Activated CD8-positive, alpha-beta memory T cell treated with anti-CD3 and anti-CD28 coated beads for 48 hours (primary cell): ENCODE measurements at places on chromosomes 4 and X.

DNA sequence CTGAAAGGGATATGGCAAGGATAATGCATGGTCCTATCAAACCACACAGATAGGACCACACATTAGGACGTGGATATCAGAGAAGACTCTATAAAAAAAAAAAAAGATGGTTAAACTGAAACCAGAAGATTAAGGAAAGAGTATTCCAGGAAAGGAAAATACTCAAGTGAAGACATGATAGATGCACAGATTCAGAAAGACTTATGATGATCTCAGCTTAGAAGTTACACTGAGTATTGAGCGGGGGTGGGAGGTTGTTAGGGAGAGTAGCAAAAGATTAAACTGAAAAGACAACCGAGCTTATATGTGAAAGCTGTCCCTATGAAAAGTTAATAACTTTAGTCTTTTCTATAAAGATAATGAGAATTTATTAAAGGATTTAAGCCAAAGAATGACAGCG is 211.0 kb upstream of the EMCN start:
- no peak for DNase-seq

GRCh38 chr4:155889031-155889793 is 14.3 kb upstream of the TDO2 start:
- DNase-seq, result no peak

- DNase-seq, result no peak
Observed at GRCh38 chrX:41923978-41924683, 777 bp upstream of the CASK start.

DNA sequence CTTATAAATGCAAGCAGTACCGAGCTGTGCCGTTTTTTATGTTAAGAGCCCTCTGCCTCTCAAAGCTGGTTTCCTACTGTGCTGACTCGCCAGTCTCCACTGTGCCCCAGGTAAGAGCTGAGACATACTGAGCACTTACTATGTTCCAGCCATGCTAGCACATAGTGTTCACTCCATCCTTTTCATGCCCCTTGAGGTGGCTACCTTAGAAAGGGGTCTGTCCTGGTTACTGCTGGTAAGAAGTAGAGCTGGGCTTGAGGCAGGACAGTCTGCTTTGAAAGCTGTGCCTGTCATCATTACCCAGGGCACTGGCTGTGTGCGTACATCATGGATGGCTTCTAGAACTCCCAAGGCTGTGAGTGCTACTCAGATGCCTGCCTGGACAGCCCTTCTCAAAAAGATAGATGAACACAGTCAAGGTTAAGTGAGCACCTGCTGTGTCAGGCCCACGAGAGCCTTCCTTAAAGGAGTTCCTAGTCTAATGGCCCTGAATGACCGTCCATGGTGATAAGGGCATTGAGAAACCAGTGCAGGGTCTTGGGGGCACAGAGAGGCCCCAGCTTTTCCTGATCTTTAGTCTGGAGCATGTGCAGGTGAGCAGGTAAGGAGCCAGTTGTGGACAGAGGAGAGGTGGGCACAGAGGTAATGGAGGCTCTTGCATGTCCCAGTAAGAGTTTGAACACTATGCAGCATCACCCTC is 1.6 kb downstream of the STK32B start:
- DNase-seq, result no peak

DNA sequence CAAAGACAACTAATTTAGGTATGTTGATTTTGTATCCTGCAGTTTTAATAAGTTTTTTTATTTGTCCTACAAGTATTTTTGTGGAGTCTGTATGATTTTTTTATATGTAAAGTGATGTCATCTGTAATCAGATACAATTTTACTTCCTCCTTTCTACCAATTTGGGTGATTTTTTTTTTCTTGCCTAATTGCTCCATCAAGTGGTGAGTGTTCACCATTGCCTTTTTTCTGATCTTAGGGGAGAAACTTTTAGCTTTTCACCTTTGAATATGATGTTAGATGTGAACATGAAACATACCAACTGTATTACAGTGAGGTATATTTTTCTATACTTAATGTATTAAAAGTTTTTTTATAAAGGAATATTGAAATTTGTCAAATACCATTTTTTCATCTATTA is 362.3 kb downstream of the PABPC4L start:
- no peak for DNase-seq

- DNase-seq, result no peak
Observed at GRCh38 chrX:39058724-39059123, 257.5 kb downstream of the MID1IP1 start.

GRCh38 chr4:55654131-55654530 is 18.0 kb upstream of the NMU start:
- DNase-seq, result no peak

GRCh38 chrX:6890544-6891261 is 256.8 kb upstream of the STS start:
- DNase-seq, result no peak

DNA sequence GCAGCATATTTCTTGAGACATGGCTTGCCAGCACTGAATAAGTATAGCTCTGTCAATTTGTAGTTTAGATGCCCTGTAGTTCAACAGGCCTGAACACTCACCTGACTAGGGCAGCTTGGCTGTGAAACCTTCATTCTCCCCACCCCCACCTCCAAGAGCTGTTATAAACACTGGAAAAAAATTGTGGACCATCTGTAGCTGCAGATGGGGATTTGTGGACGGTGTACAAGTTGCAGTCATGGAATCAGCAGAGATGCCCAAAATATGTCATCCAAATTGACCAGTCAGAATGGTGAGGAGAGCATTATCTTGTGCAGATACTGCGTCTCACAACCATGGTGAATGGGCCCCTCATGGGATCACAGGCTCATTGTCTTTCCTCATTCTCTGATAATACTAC is 76.2 kb upstream of the PAQR3 start:
- DNase-seq, result no peak

DNA sequence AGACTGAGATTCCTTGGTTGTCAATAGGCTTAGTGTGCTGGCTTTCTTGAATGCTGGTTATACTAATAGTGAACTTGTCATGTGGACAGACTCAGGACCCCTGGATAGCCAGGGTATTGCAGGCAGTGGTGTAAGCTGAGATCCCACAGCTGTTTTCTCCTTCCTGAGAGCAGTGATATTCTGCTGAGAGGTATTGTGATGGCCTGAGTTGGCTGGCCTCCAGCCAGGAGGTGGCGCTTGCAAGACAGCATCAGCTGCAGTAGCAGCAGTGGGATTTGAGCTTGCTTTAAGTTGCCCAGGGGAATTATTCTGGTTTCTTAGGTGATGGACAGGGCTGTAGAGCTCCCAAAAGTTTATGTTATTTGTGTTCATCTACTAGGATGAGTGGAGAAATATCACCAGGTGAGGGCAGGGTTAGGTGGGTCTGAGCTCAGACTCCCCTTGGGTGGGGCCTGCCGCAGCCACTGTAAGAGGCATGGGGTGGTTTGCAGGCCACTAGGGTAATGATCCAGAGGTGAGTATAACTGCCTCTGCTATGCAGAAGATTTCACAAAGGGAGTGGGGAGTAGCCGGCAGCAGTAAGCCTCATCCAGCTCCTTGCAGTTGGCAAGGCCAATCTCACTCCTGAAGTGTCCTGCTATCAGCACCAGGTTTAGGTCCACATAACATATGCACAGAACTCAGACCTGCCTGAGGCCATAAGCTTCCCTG is 66.2 kb downstream of the IL15 start:
- no peak for DNase-seq

GRCh38 chr4:166252487-166253402 is 379.7 kb downstream of the TLL1 start:
- no peak for DNase-seq

DNA sequence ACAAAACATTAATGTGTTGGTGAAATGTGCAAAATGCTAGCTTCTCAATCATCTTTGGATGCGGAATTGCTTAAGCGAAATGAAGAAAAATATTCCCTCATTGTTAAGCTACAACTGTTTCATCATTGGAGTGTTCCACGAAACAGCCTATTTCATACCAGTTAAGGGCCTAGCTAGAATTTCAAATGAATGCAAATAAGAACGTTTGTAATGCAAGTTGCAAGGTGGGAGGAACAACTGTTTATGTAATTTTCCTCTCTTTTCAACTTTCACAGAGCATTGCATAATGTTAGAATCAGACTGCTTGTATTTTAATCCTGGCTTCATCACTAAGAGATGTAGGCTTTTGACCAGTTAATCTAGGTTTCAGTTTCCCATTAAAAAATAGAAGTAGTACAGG is 480.1 kb downstream of the IL1RAPL1 start:
- no peak for DNase-seq

- DNase-seq, result no peak
Observed at GRCh38 chr4:40858962-40859361, 109.2 kb downstream of the NSUN7 start.

- DNase-seq, result no peak
Observed at GRCh38 chr4:100696531-100696930, 178.7 kb upstream of the EMCN start.

DNA sequence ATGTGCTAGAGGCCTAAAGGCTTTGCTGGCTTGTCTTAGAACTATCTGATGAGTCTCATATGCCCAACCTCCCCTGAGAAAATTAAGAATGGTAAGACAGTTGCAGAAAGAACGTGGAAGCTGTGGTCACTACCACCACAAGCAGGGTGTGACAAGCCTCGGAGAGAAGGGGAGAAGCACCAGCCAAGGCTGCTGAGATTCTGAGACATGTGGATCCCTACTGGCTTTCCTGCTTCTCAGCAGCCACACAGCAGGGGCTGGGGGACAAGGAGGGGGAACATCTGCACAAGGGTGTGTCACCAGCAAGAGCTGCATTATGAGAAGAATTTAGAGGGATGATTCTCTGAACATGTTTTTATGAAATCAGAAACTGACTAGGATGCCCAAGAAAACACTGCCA is 19.4 kb downstream of the TAPT1 start:
- no peak for DNase-seq

DNA sequence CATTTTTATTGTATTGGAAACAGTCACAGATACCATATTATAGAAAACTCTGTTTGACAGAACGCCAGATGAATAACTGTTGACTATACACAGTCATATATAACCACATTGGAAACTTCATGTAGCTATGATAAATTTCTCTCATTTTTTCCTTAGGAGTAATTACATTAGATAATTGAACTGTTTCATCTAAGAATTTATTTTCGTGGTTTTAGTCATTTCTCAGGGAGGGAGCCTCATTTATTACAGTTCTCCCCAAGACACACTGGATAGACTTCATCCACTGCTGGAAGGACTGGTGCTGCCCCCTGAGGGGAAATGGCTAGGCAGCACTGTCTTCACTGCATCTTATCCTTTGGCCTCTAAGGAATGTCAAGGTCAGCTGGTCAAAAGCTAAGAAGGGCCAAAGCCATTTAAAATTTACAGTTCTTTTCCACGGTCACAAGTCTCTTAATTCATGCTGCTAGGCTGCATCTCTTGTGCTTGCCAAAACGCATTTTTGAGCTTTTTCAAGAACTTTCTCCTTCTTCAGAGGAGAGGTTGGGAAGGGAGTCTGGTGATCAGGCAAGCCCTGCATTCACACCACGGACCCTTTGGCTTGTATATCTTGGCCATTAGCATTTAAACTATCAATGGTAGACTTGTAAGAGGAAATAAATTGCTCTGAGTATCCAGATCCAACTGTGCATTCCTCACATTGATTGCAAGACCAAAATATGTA is 145.1 kb downstream of the CBR4 start:
- DNase-seq, result no peak

- no peak for DNase-seq
Observed at GRCh38 chrX:133215747-133216146, 2.4 kb downstream of the TFDP3 start.

DNA sequence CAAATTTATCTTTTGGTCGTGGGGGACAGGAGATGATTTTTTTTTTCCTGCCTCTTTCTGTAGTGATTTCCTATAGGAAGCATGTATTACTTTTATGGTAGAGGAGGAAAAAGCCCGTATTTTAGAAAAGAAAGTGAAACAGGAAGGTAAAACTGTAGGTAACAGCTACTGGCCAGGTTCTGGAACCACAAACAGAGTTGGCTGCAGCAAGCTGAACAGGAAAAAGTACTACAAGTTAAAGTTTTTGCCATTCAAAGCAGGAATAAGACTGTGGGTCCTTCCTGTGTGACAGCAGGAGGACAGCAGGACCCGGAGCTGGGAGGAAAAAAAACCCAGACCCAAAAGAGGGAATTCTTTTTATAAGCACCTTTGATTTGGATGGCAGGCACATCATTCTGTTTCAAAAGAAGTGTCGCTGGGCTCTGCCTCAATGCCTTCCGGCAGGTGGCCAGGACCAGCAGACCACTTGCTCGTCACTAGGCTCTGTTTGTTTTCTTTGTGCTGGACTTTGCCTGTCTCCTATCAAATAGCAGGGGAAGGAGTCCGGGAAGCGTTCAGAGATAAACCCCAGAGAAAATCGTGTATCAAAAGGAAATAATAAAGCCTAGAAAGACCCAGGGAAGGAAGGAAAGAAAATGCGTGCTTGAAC is 277.9 kb downstream of the ADGRA3 start:
- DNase-seq, result no peak

DNA sequence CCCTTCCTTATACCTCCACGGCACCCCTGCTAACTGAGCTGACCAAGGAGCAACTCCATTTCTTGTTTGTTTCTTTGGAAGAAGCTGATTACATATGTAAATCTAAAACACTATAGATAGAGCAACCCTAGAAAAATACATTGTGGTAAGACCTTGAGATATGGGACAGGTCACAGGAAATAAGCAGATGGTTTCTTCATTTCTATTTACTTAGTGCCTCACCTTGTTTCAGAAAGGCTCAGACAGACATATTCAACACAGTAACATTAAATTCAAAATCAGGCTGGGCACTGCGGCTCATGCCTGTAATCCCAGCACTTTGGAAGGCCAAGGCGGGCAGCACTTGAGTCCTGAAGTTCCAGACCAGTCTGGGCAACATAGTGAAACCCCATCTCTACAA is 47.3 kb downstream of the IRF2 start:
- no peak for DNase-seq

DNA sequence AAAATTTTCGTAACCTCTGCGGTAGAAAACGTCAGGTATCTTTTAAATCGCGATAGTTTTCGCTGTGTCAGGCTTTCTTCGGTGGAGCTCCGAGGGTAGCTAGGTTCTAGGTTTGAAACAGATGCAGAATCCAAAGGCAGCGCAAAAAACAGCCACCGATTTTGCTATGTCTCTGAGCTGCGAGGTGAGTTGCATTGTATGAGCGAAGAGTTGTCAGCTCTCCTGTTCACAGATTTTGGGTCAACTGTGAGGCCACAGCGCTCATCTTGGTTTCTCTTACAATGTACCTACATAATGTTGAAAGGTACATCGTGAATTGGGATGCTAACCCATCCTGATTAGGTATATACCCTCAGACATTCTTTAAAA is 486 bp downstream of the CLCN3 start:
- no peak for DNase-seq

- DNase-seq, result no peak
Observed at GRCh38 chr4:154039435-154040343, 250.8 kb upstream of the SFRP2 start.

DNA sequence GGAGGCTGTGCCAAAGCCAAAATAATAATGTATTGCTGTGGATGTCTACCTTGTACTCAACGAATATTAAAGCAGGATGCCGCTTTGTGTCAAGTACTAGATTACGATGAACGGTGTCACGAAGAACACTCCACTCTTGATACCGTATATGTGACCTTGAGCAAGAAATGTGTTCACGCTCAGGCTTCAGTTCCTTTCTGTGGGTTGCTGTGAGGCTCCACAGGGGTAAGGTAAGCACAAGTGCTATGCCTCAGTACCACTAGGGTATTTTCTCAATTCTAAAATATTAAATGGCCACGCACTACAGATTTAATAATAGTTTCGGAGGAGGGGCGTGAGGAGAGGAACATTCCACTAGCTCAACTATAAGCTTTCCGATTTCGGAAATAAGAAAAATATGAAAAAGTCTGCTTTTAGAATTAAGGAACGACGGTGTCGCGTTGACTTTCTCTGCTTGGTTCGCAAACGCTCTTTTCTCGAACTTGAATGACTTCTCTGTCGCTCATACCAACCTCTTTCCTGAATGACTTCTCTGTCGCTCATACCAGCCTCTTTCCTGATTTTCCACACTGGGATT is 607 bp upstream of the SCOC start:
- DNase-seq, result no peak
